Neural progenitor cell (in vitro differentiated cells): ENCODE measurements at places on chromosomes 6 and 20. TPM values are rescaled to one million over a fixed set of nuclear protein-coding genes. Genes with fewer than 3 reads are reported as not detected.

GRCh38 chr20:444862-445426, 17.4 kb downstream of the TBC1D20 start:
- no peaks in the 10 kb centered on the region for H3K36me3 ChIP-seq
- no peaks in the 10 kb centered on the region for H3K27me3 ChIP-seq
- H3K4me1 ChIP-seq = no peaks in the 10 kb centered on the region
- H3K27ac ChIP-seq = peak overlapping the region; percentile 31

- no peak overlapping the region for H3K27ac ChIP-seq
- H3K27me3 ChIP-seq = no peaks in the 10 kb centered on the region
- no peaks in the 10 kb centered on the region for H3K36me3 ChIP-seq
- H3K4me3 ChIP-seq = no peak overlapping the region
- DNase-seq = no peak
Observed at GRCh38 chr20:47802226-47802920, 17.1 kb upstream of the SULF2 start.

GRCh38 chr20:10653599-10654249, 20.1 kb downstream of the JAG1 start:
- H3K27ac ChIP-seq = peak overlapping the region; percentile 42
- peak overlapping the region; percentile 4 for H3K4me3 ChIP-seq
- H3K36me3 ChIP-seq = peaks cover 8% of the 10 kb centered on the region
- H3K4me1 ChIP-seq = peaks cover 91% of the 10 kb centered on the region

DNA sequence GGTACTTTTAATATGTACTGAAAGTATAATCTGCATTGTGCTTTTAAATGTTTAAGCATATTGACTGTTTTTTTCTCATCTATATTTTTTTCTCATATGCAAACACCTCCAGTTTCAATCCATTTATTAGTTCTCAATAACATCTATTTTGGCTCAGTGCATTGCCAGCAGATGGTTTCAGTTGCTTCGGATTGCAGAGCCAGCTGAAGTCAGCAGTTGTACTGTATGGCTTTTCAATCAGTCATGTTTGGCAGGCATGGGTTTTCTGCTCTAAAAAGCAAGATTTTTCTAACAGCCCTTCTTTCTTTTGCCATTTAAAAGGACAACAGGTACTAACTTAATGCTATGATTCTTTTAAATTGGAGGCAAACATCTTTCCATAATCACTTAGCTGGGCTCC, 121.2 kb downstream of the CD109 start:
- no peaks in the 10 kb centered on the region for H3K4me1 ChIP-seq
- no peak overlapping the region for H3K4me3 ChIP-seq
- H3K27ac ChIP-seq = no peak overlapping the region
- no peaks in the 10 kb centered on the region for H3K27me3 ChIP-seq

DNA sequence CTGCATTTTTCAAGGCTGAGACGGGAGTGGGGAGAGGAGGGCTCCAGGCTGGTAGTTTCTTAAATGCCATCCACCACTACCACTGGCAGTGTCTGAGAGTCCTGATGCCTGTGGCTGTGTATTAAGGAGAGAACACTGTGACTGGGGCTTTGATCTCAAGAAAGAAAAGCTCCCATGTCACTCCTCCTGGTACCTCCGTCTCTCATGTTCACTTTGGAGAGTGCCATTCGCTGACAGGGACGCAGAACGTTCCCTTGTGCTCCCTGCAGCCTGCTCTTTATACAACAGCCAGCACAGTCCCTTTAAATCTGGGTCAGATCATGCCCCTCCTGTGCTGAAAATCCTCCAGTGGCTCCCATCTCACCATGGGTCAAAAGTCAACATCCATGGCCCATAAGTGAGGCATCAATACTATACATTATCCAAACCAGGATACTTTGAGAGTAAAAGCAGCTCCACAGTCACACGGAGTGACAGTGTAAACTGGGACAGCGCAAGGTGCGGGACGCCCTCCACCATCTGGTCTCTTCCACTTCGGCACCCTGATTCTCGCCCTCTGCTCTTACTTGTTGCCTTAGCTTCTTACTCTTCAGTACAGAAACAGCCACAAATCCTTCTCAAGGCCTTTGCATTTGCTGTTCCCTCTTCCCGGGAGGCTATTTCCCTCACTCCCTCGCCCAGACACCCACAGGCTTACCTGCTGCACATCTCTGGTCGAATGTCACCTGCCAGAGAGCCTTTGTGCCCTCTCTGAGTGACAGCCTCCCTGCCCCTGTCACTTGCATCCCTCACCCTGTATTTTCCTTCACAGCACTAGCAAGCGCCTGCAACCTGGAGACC, 20.0 kb downstream of the PDYN start:
- H3K27me3 ChIP-seq = peaks cover under 1% of the 10 kb centered on the region
- H3K27ac ChIP-seq = no peak overlapping the region
- peaks cover 65% of the 10 kb centered on the region for H3K4me1 ChIP-seq
- H3K36me3 ChIP-seq = no peaks in the 10 kb centered on the region
- DNase-seq = peak; percentile 27

GRCh38 chr6:125262016-125263013, 39.5 kb downstream of the HDDC2 start:
- H3K27me3 ChIP-seq = no peaks in the 10 kb centered on the region
- no peak overlapping the region for H3K27ac ChIP-seq
- no peak overlapping the region for H3K4me3 ChIP-seq
- H3K36me3 ChIP-seq = no peaks in the 10 kb centered on the region

DNA sequence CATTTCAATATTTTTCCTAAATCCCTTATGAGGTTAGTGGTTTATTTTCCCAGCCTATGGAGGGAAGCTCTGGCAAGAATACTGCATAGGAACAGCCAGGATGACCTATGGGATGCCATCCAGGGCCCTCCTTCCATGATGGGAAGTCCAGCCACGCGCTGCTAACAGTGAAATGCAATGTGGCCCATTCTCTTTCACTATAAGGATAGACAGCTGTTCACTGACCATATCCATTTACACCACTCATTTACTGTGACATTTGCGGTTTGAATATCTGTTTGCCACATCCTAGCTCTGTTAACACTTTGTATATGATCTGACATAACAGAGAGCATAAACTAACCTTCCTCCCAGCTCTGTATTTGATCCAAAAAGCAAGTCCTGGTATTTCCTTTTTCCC, 471.7 kb downstream of the CBLN4 start:
- H3K4me1 ChIP-seq = no peaks in the 10 kb centered on the region
- DNase-seq = no peak
- H3K4me3 ChIP-seq = no peak overlapping the region
- H3K27me3 ChIP-seq = no peaks in the 10 kb centered on the region
- H3K36me3 ChIP-seq = no peaks in the 10 kb centered on the region

- H3K27ac ChIP-seq = no peak overlapping the region
- no peaks in the 10 kb centered on the region for H3K36me3 ChIP-seq
- H3K4me1 ChIP-seq = no peaks in the 10 kb centered on the region
- no peaks in the 10 kb centered on the region for H3K27me3 ChIP-seq
- H3K4me3 ChIP-seq = no peak overlapping the region
Observed at GRCh38 chr6:118663993-118664985, 12.9 kb upstream of the CEP85L start.

DNA sequence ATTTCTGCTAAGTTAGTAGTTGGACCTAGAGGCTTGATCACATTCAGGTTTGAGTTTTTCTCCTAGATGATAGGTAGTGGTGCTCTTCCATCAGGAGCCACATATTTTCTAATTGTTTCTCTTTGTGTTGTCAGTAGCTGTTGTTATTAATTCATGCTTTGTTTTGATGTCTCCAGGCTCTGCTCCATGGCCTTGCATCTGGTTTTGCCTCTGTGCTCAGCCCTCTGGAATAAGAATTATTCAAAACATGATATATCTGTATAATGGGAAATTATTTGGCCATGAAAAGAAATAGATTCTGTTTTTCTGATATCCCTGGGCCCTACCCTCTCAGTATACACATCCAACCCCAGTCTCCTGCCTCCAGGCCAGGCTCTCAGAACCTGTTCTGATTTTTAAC, 184.8 kb downstream of the CDC5L start:
- H3K27ac ChIP-seq = no peak overlapping the region
- H3K36me3 ChIP-seq = no peaks in the 10 kb centered on the region
- no peaks in the 10 kb centered on the region for H3K27me3 ChIP-seq
- no peaks in the 10 kb centered on the region for H3K4me1 ChIP-seq

GRCh38 chr6:167393731-167394130, 68.8 kb downstream of the TTLL2 start:
- peak; percentile 0 for DNase-seq
- H3K4me3 ChIP-seq = no peak overlapping the region
- no peaks in the 10 kb centered on the region for H3K4me1 ChIP-seq

- no peak overlapping the region for H3K4me3 ChIP-seq
- no peak overlapping the region for H3K27ac ChIP-seq
- H3K4me1 ChIP-seq = peaks cover 26% of the 10 kb centered on the region
- DNase-seq = no peak
- no peaks in the 10 kb centered on the region for H3K27me3 ChIP-seq
Observed at GRCh38 chr6:34912715-34913464, 23.8 kb downstream of the ANKS1A start.

VWA7 gene
- 0.15 and 0.34 TPM in 2 replicates for total RNA-seq

- H3K27ac ChIP-seq = no peak overlapping the region
- no peak for DNase-seq
Observed at GRCh38 chr20:60200305-60200918, 242.2 kb downstream of the CDH26 start.

- H3K4me1 ChIP-seq = no peaks in the 10 kb centered on the region
- no peaks in the 10 kb centered on the region for H3K27me3 ChIP-seq
- no peak overlapping the region for H3K4me3 ChIP-seq
- DNase-seq = no peak
- no peak overlapping the region for H3K27ac ChIP-seq
- H3K36me3 ChIP-seq = no peaks in the 10 kb centered on the region
Observed at GRCh38 chr6:31781244-31782125, 4.4 kb upstream of the VWA7 start.

- no peak for DNase-seq
- H3K27ac ChIP-seq = no peak overlapping the region
- H3K4me3 ChIP-seq = peak overlapping the region; percentile 41
- H3K27me3 ChIP-seq = peaks cover 90% of the 10 kb centered on the region
- no peaks in the 10 kb centered on the region for H3K36me3 ChIP-seq
- H3K4me1 ChIP-seq = peaks cover 22% of the 10 kb centered on the region
Observed at GRCh38 chr6:151806757-151807512, 547 bp upstream of the ESR1 start.

HLA-DQA2 gene
- not detected in 2 replicates for total RNA-seq

GSTA1 gene
- total RNA-seq = not detected in 2 replicates

PTPRA gene
- total RNA-seq = 77.7 and 89.4 TPM in 2 replicates

GRCh38 chr6:168400037-168400436, 40.9 kb upstream of the SMOC2 start:
- H3K4me1 ChIP-seq = peaks cover 9% of the 10 kb centered on the region
- H3K4me3 ChIP-seq = no peak overlapping the region
- DNase-seq = no peak
- no peaks in the 10 kb centered on the region for H3K36me3 ChIP-seq
- H3K27me3 ChIP-seq = no peaks in the 10 kb centered on the region

DNA sequence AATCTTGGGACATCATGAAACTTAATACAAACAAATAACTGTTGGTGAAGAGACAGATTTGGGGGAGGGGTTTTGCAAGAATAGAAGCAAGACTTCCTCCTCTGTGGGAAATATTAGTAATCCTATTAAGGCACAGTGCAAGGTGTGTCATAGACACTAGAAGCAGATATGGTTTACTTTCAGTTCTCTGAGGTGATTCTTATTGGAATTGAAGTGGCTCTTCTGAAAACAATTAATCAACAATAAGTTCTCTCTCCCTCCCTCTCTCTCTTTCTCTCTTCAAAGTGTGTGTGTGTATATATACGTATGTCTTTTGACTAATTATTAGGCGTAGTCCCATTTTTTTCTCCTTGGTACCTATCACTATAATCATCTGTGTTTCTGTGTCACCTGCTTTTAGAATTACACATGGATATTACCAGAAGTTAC, 99.8 kb downstream of the HIVEP2 start:
- H3K27me3 ChIP-seq = no peaks in the 10 kb centered on the region
- no peaks in the 10 kb centered on the region for H3K36me3 ChIP-seq
- peak overlapping the region; percentile 36 for H3K4me3 ChIP-seq
- no peak for DNase-seq

PRPH2 gene
- total RNA-seq = 0.06 TPM in 1 of 2 replicates, not detected in the other

ERVFRD-1 gene
- total RNA-seq = not detected in 2 replicates

- H3K27ac ChIP-seq = no peak overlapping the region
- no peaks in the 10 kb centered on the region for H3K27me3 ChIP-seq
- no peak for DNase-seq
- H3K4me3 ChIP-seq = no peak overlapping the region
Observed at GRCh38 chr20:31642837-31643236, 5.1 kb downstream of the COX4I2 start.

DNA sequence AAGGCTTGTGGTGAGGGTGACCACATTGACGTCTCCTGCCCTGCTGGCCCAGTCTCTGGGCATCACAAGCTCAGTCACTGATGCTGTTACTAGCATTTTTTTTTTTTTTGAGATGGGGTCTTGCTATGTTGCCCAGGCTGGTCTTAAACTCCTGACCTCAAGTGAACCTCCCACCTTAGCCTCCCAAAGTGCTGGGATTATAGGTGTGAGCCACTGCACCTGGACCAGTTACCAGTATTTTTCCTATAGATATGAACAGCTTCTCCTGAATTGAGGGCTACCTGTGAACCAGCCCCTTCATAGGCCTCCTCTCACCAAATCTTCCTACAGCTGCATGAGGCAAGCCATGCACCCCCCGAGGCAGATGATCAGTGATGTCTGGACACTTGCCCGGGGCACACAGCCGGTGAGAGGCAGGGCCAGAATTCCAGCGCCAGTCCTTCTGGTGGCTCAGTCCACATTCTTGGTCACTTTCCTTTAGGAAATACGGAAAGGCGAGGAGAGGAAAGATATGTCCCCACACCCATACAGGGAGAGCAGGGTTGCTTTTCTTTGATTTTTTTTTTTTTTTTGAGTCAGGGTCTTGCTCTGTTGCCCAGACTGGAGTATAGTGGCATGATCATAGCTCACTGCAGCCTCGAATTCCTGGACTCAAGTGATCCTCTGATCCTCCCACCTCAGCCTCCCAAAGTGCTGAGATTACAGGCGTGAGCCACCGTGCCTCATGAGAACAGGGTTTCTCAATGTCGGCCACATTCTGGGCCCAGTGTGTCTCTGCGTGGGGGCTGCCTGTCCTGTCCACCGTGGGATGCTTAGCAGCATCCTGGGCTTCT, 50.7 kb downstream of the UBE2V1 start:
- no peaks in the 10 kb centered on the region for H3K36me3 ChIP-seq
- no peak overlapping the region for H3K27ac ChIP-seq
- peaks cover 7% of the 10 kb centered on the region for H3K4me1 ChIP-seq
- no peak overlapping the region for H3K4me3 ChIP-seq

DNA sequence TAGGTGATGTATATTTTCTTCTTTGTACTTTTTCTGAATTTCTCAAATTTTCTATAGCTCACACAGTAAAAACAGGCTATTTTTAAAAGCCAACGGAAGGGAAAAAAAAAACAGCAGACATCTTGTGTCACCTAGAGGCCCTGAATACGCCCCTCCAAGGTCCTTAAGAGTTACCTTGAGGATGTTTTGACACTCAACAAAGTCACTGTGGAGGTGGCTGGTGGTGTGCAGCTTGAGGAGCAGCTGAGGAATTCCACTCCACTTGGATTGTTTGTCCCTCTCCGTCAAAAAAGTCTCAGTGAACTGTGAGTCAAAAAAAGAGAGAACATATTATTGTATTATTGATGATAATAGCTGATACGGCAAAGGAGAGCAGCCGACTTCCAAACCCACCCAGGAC, 14.7 kb downstream of the TRPC4AP start:
- no peaks in the 10 kb centered on the region for H3K27me3 ChIP-seq
- no peak for DNase-seq
- no peaks in the 10 kb centered on the region for H3K4me1 ChIP-seq
- no peak overlapping the region for H3K27ac ChIP-seq

SLC22A16 gene
- total RNA-seq = not detected in 2 replicates

ANGPT4 gene
- 0.06 and 0.19 TPM in 2 replicates for total RNA-seq
